ENCODE measurements at places on chromosomes 7 and 10.
A peak's percentile ranks its signal among the peaks of the same experiment; 100 is the strongest.

GRCh38 chr10:122297583-122297982, 26.5 kb downstream of the BTBD16 start:
- no peak for DNase-seq

DNA sequence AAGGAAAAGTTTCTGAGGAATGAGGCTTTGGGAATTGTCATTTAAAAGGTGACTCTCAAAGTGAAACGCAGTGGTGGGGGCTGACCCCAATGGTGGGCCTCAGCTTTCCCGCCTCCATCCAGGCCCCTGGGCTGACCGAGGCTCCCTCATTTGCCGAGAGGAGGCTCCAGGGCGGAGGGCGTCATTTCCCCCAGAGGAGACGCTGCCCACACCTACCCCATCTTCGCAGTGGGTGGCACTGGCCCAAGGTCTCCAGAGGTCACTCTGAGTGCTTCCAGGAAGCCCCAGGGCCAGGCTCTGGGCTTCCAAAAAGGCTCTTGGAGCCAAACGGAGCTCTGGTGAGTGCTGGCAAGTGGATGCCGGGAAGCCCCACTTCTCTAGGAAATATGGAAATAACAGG, 38.0 kb downstream of the TCERG1L start:
- no peak for DNase-seq

DNA sequence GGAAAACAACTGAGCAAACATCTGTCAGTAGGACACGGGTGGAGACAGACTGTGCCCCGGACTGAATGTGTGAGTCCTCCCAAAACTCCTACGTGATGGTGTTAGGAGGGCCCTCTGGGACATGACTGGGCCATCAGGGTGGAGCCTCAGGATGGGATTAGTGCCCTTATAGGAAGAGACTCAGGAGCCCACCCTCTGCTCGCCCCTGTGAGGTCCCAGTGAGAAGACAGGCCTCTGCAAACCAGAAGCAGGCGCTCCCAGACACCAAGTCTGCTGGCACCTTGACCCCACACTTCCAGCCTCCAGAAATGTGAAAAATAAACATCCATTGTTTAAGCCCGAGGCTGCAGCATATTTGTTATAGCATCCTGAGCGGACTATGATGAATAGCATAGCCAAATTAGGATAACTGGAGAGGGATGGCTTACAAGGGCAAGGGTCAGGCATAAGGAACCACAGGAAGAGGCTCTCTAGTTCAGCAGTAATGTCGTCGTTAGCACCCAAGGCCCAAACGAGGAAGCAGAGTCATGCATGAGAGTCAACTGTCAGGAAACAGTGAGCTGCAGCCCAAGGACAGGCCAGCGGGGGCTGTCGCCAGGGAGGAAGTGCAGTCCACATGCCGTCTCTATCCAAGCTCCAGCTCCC, 50.6 kb downstream of the PTPRN2 start:
- no peak for DNase-seq

DNA sequence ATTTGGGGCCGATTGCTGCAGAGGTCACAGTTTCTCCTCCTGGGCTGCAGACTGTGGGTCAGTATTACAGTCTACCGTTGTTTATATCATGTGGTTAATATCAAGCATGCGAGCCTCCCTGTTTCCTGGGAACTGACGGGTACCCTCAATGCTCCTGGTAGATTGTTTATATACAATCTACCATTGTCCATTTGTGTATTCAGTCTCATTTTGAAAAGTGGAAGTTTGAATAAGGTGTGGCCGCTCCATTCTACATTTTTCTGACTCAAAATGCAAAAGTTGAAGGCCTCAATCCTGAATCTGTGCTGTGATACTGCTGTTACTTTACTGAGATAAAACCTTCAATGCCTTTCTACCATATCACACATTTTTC, 107.9 kb downstream of the ACTR3B start:
- DNase-seq: no peak

DNA sequence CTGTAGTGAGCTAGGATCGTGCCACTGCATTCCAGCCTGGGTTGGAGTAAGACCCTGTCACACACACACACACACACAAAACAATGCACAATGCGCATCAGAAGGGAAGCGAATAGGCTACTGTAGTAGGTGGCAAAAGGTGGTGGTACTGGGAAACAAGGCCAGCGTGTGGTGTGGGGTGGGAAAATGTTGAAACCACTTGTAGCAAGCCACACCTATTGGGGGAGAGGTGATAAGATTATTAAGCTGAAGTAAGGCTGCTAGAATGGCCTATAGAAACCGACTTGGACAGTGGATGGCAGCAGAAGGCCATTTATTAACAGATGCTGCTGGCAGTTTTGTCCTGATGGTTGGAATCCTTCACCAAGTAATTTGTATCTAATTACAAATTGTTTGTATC, 7.2 kb upstream of the CHCHD1 start:
- DNase-seq: peak; percentile 32

- peak; percentile 46 for DNase-seq
These were observed 23.5 kb upstream of the KDM7A start for GRCh38 chr7:140200061-140200989.

DNA sequence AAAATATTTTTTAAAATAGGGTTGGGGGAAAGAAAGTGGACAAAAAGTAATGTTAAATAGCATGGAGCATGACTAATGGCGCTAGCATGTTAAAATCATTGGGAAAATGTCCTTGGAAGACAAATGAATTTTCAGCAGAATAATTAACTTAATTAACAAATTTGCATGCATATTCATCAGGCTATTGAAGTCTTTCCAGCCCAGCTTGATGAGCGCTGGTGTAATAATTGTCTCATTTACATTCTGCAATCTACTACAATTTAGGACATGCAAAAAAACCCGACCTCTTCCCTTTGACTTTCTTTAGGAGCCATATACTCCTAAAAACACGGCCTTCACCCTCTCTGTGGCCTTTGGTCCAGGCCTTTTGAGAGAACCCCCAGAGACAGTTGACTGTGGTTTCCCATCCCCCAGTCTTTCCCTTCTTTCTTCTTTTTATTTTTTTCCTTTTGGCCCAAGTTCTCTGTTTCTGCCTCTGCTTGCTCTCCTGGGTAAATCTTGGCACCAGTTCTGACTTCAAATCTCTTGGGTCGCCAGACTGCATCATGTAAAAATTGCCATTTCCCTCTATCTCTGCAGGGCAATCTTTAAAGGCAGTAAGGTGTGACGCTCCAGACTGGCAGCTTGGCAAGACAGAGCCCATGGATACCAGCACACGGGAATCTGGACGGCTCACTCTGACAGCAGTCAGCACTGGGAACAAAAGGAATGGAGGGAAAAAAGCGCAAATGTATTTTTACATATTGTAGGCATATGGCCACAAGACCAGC, 105.5 kb downstream of the NEUROD6 start:
- DNase-seq: no peak

GRCh38 chr7:55366461-55367070, 1.4 kb downstream of the LANCL2 start:
- no peak for DNase-seq

DNA sequence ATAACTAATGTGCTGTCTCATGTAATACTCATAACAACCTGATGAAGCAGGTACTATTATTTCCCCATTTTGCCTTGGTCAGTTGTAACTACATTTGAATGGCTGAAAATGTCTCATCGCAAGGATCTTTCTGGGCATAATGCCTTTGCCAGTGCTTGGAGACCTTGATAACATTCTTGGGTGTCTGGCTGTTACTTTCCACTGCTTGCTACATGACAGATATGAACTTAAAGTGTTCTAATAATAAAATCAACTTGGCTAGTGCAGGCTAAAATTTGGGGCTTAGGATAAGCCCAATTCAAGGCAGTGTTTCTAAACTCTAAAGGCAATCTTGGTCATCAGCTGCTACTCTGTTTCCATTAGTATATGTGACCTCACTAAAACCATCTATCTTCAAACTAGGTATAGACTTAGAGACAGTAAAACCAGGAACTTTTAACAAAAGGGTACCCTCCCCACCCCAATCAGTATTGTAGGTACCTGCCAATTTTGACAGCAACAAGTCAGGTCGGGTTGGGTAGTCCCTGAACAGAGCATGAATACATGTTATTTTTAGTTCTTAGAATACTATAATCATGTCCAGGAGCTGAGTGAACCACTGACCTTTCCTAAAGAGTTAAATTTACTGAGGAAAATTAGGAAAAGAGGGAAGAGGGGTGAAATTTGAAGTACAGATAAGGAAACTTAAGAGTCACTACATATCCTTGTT, 68.2 kb upstream of the AHR start:
- DNase-seq: no peak

- DNase-seq: no peak
These were observed 759.8 kb downstream of the CNTNAP2 start for GRCh38 chr7:146876411-146876810.

GRCh38 chr7:2601065-2601464, 30.7 kb upstream of the TTYH3 start:
- no peak for DNase-seq

DNA sequence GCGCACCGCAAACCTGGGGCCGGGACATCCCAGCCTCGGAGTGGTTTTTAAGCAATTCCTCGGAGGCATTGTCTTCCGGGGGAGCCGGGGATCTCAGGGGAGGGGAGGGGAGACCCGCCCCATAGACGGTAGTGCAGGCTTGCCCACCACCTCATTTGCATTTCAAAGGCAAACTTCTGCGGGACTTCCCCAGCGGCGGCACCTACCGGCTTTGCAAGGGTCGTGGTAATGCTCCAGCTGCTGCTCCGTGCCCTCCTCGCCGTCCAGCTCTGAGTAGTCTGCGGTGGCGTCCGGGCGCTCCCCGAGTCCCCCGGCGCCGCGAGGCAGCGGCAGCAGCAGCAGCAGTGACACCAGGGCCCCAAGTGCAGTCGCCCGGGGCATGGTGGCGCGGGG, 425 bp downstream of the TLL2 start:
- no peak for DNase-seq

- peak; percentile 51 for DNase-seq
These were observed 7.8 kb downstream of the WNT16 start for GRCh38 chr7:121336579-121336978.

GRCh38 chr7:150753826-150754603, 16.8 kb downstream of the GIMAP5 start:
- no peak for DNase-seq

- DNase-seq: peak; percentile 71
These were observed 191.5 kb upstream of the CELF2 start for GRCh38 chr10:10826125-10826524.

- DNase-seq: no peak
These were observed 27.8 kb downstream of the STN1 start for GRCh38 chr10:103890194-103890658.

DNA sequence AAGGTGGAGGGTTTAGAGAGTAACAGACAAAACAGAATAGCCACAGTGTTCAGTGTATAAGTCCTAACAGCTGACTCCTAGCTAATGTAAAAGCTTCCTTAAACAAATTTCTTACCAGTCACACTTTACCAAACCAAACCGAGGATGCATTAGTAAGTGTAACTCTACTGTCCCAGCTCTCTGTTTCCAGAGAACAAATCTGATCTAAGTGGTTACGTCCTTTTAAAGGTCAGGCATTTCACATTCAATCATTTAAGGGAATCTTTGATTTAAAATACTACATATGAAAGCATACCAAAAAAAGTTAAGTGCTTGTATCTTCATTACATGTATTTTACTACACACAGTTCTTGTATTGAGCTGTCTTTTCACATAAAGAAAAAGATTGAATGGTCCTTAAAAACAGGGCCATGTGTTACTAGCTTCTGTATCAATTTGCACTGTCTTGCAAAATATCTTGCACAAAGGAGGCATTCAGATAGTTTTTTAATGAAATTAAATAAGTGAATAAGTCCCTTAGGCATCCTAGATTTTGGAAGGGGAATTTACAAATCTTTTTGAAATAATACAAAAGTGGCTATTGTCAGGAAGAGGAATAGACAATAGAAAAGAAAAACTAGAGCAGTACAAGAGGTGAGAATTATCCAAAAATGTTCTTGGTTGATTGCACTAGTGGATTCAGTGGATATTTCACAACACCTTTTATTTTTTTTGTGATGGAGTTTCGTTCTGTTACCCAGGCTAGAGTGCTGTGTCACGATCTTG, 58.4 kb upstream of the SPOCK2 start:
- DNase-seq: peak; percentile 17

DNA sequence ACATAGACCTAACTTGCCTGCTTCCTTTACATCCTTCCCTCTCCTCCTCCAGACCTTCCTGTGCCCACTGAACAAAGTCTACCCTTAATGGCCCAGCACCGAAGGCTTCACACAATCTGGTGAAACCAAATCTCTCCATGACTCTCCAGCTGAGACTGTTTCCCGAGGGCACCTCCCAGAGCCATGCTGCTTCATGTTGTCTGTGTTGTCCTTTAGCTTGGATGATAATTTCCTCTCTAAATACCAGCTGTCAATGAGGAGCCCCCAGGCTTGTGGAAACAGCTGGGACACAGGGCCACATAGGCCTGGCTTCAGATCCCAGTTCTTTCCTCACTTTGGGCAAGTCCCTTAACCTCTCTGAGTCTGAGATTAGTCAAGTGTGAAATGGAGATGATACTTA, 54.3 kb downstream of the DLD start:
- DNase-seq: no peak

DNA sequence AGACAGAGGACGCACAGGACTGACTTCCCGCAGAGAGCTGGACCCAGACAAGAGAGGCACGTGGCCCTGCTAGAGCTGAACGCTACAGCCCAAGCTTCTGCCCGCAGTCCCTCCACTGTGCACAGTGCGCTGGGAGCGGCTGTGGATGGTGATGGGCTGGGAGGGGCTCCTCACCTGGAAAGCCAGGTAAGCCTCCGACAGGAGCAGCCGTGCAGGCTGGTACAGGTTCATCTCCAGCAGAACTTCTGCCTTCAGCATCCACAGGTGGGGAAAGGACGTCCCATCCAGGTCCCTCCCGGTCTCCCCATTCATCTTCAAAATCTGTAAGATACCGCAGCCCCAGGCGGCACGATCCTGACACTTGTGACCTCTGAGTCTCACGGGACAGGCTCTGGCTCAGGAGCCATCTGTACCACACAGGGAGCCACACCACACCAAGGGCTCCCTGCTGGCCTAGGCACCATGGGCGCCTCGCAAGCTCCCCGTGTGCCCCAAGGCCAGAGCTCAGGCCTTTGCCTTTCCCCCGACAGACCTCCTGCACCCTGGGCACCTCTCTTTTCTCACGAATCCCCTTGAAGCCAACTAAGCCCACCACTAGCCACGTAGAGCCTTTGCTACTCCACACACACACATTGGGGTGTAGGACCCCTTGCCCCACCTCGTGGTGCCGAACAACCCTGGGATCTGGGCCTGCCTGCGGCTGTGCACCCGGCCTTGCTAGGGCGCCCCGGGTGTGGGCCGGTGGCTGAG, 76.3 kb downstream of the CFAP46 start:
- DNase-seq: no peak

DNA sequence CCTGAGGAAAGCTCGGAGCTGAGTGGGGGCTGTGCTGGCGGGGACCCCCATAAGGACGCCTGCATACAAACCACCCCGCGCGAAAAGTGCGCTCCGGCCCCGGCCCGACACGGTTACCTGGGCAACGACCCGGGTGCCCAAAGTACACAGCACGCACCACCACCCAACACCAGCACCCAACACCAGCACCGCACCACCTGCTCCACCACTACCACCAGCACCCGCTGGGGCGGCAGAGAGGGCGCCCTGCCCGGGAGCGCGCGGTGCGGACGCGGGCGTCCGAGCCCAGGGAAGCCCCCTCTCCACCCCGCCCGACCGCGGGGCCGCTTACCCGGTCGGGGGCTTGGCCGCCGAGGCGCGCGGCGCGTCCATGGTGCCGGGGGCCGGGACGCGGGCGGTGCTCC, 345 bp downstream of the COBL start:
- no peak for DNase-seq

- DNase-seq: peak; percentile 42
These were observed 13.4 kb downstream of the USP54 start for GRCh38 chr10:73577788-73578187.
